ENCODE measurements at places on chromosomes 7 and 10. TPM values are rescaled to one million over a fixed set of nuclear protein-coding genes. Genes with fewer than 3 reads are reported as not detected.

Gene CTNNA3
- under 0.01 TPM for total RNA-seq

Gene GHITM
- total RNA-seq: 85.6 TPM

Gene ZNF487
- total RNA-seq: 9.7 TPM

Gene TRPV5
- under 0.01 TPM for total RNA-seq

Gene INHBA
- total RNA-seq: under 0.01 TPM

Gene TMEM184A
- 0.27 TPM for total RNA-seq

Gene TFEC
- total RNA-seq: 26.4 TPM

Gene STOX1
- total RNA-seq: 0.54 TPM

Gene HTR5A
- total RNA-seq: under 0.01 TPM
